NB4 (cell line): ENCODE measurements at places on chromosomes 16 and 17.

- DNase-seq: no peak
These were observed 22.6 kb upstream of the HOXB13 start for GRCh38 chr17:48751172-48751571.

GRCh38 chr16:64481497-64481896 is 640.4 kb downstream of the CDH11 start:
- no peak for DNase-seq

- DNase-seq: no peak
These were observed 5.1 kb upstream of the EVPL start for GRCh38 chr17:76032073-76032779.

- no peak for DNase-seq
These were observed 120.9 kb downstream of the CMIP start for GRCh38 chr16:81565321-81566028.

- no peak for DNase-seq
These were observed 157.4 kb downstream of the IRX5 start for GRCh38 chr16:55088098-55088497.
